Stromal cell of bone marrow (primary cell): ENCODE measurements at places on chromosomes 5 and 9.

GRCh38 chr5:14183187-14183939 is 40.2 kb downstream of the TRIO start:
- DNase-seq, result no peak

DNA sequence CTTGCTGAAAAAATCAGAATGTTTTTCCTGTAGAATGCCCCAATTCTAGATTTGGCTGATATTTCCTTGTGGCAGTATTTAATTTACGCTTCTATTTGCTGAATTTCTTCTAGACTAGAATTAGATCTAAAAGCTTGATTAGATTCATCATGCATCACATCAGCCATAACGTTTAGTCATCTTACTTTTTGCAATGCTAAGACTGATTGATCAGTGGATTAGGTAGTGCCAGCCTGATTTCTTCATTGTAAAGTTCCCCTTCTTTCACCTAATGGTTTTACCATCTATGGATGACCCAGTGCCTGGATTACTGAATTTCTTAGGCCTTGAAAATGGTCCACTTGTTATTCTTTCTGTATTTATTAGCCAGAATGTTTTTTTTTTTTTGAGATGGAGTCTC is 83.9 kb downstream of the PBX3 start:
- no peak for DNase-seq

- no peak for DNase-seq
Observed at GRCh38 chr9:114386361-114386885, 1.4 kb downstream of the AKNA start.

DNA sequence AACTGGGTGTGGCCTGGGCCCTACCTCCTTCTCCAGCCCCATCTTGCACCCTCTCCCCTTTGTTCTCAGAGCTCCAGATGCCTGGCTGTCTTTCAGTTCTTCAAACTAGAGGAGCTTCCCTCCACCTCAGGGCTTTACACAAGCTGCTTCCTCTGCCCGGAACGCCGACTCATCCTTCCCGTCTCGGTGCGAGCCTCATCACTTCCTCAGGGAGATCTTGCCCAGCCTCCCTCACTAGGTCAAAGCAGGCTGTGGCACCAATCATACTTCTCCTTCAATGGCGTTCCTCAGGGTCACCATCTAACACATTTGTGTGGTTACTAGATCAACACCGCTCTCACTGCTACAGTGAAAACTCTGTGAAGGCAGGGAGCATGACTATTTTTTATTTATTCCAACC is 56.2 kb upstream of the ZSWIM6 start:
- DNase-seq, result peak; percentile 57

GRCh38 chr5:4802044-4802443 is 338.1 kb upstream of the ADAMTS16 start:
- no peak for DNase-seq

- DNase-seq, result peak; percentile 51
Observed at GRCh38 chr5:76622973-76623596, at the start of gene F2RL2. F2RL2 (minus strand) TSS chr5:76623403; CDS start chr5:76623230, 173 bp downstream.

- DNase-seq, result no peak
Observed at GRCh38 chr5:101647861-101648260, 648.2 kb downstream of the SLCO4C1 start.

DNA sequence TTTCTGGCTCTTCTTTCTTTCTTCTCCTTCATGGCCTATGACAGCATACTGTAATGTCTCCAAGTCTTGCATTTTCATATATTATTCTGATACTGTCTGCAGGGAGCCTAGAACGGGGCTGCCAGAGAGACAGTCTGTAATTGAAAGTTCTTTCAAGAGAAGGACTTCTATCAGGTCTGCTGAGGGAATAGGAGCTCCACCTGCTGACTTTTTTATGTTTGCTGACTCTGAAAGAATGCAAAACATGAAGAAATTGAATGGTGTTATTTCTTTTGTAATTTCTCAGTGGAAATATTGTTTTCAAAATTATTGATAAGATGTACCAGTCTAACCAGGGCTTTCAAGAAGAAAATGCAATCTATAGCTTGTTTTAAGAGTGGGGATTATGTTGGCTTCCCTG is 121.9 kb upstream of the RFX3 start:
- no peak for DNase-seq

- no peak for DNase-seq
Observed at GRCh38 chr9:86974421-86974820, 27.1 kb upstream of the GAS1 start.

DNA sequence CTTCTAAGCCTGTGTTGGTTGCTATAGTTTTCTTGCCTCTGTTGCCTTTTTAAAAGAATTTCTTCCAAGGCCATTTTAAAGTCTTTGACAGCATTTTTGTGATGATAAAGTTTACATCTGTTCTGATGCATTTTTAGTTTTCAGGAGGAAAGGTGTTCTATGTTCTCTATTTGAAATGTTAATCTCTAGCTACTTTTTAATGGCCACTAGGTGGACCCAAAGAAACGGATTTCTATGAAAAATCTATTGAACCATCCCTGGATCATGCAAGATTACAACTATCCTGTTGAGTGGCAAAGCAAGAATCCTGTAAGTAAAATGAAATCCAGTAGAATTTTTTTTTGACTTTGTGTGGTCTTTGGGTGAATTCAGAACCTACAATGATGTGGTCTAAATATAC is 60.2 kb downstream of the MELK start:
- DNase-seq, result peak; percentile 17

- DNase-seq, result no peak
Observed at GRCh38 chr5:157561110-157561509, 14.5 kb downstream of the ADAM19 start.

- peak; percentile 33 for DNase-seq
Observed at GRCh38 chr9:77980622-77981021, 51.0 kb downstream of the GNAQ start.

DNA sequence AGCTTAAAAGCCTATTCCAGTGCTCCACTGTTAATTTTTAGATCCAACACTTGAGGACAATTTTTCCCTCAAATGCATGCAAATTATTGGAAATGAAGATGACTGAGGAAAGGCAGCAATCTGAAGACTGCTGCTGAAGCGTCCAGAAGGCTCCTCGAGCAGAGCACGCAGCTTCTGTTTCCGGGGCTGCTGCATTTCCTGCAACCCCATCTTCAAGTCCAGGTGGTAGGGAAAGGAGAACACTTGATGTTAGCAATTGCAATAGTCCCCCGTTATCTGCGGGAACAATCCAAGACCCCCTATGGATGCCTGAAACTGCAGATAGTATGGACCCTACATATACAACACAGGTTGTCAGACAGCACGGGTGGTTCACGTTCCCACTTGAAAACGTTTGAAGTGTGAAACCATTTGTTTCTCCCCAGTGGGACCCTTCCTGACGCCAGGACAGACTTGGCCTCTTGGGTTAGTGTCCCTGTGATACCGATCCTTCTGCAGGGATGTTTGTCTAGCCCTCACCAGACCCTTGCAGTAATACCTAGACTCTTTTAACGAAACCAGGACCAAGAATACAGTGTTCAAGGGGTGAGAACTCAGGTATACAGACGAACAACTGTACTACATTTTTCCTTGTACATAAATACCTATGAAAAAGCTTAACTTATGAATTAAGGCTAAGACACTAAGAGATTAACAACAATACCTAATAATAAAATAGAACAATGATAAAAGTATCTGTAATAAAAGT is 152.3 kb downstream of the HSD17B3 start:
- no peak for DNase-seq

GRCh38 chr5:112656451-112656850 is 81.2 kb upstream of the APC start:
- DNase-seq, result no peak

DNA sequence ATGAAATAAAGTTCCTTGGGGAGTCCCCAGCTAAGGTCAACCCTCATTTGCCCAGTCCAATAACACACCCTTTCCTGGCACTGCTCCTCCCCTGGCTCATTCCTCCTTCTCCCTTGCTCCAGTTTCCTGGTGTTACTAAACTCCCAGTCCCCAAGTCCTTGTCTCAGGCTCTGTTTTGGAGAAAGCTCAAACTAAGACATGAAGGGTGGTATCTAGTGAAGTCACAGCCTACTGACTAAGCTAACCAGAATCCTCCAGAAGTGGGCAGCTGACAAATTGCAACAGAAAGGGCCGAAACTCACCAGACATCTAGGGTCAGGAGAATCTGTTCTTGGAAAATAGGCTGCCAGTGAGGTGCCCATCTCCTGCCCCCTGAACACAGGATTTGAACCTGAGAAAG is 118.7 kb upstream of the NEK6 start:
- DNase-seq, result peak; percentile 85

GRCh38 chr9:7284117-7284516 is 515.5 kb downstream of the DMAC1 start:
- DNase-seq, result no peak

DNA sequence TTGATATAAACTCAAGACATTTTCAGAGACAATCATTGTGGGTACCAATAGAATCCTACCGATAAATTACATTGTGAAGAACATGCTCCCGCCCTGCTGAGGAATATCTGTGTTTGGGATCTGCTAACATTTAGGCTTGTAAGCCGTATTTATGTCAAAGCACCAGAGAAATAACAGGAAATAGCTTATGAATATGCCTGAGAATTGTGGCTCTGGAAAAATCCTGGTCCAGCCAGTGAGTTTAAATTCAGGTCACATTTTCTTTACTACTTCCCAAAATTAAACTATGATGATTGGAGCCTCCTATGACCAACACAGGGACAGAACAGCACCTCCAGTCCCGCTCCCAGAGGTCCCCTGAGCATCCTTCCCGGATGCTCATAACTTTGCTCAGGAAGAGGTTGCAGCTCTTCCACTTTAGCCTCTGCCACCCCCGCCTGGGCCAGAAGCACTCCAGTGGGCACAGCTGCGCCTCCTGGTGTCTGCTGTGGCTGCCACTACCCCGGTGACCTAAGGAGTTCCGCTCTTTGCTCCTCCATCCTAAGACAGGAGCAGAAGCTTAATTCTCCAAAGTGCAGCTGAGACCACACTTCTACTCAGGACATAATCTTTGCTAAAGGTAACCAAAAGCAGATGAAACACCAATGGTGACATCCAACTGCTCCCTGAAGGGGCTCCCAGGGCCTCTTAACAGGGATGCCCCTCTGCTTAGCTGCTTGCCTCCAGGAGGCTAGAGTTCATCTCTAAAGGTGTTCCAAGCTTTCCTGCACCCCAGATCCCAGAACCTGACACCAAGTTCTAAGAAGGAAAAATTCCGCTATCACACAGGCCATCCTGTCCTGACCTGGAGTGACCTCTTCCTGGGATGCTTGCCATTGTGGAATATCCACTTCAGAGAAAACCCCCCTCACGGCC is 58.8 kb downstream of the SLC1A1 start:
- no peak for DNase-seq

DNA sequence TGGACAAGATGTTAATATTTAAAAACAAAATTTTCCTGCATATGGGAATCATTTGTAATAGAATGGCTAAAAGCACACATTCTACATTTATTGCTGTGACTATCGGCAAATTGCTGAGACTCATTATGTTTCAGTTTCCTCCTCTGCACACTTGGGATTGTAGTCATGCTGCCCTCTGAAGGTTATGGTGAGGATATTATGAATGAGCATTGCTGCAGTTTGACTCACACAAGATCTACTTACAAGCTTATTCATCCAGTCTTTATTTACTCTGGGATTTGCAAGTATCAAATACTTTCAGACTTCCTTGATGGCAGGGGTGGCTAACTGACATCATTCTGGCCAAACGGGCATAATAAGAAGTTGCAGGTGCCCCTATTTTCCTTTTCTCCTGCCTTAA is 9.5 kb upstream of the NFIL3 start:
- DNase-seq, result peak; percentile 96

DNA sequence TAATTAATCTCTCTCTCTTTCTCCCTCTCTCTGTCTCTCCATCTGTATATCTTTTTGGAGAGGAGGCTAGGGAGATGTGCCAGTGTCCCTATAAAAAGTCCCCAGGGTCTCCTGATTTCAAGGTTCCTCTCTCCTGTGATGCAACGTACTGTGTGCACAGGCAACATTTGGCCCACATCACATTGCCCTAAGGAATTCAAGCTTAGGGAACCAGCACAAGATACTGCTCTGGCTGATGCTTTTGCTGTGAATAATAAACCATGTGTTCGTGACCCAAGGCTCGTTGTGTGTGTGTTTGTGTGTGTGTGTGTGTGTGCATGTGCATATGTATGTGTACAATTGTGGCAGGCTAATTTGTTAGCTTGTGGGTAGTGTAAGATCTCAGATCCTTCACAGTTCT is 9.7 kb downstream of the SPATA9 start:
- no peak for DNase-seq

- DNase-seq, result no peak
Observed at GRCh38 chr9:78028926-78029325, 2.7 kb downstream of the GNAQ start.

- DNase-seq, result no peak
Observed at GRCh38 chr5:101539315-101539714, 636.2 kb upstream of the ST8SIA4 start.

DNA sequence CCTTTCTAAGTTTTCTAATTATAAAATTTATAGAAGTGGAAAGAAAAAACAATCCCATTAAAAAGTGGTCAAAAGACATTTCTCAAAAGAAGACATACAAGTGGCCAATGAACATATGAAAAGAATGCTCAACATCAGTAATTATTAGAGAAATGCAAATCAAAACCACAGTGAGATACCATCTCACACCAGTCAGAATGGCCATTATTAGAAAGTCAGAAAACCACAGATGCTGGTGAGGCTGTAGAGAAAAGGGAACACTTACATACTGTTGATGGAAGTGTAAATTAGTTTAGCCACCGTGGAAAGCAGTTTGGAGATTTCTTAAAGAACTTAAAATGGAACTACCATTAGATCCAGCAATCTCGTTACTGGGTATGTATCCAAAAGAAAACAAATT is 23.7 kb upstream of the PLPP1 start:
- DNase-seq, result no peak

GRCh38 chr5:151078490-151079262 is 2.2 kb downstream of the TNIP1 start:
- DNase-seq, result no peak

DNA sequence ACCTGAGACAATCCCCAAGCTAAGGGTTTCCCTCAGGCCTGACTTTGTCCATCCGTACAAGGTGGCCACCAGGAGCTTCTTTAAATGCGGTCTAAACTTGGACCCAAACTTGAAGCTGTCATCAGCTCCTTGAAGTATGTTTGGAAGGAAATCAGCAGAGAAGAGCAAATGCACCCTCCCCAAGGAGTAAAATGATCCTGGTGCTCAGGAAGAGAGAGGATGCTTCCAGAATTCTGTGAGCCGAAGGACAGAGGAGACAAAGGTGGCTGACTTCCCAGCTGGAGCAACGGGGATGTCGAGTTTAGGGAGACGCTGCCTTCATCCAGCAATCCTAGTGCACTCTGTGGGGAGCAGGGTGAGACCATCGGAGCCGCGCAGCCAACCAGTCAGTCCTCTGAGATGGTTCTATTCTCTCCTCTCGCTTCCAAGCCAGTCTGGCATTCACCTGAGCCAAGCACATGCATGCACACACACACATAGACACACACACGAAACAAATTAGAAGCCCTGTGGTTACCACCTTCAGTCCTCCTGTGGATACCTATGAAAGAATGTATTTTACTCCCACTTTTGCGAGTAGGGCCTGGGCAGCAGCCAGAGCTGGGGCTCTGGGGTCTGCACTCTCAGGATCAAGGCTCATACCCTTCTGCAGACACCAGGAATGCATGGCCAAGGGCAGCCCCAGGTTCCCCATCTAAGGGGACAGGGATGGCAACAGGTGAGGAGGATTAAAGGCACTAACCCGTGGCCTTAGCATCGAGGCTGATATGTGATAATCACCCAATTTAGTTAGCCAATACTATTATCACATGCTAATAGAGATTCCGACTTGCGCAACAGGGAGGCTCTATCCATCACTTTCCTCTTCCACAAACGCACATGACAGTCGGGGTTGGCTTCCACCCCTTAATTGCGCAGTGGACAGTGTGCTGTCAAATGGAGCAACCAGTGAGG is 75.8 kb downstream of the GTF3C4 start:
- DNase-seq, result no peak

GRCh38 chr9:37676411-37676830 is 25.7 kb downstream of the FRMPD1 start:
- DNase-seq, result no peak

- no peak for DNase-seq
Observed at GRCh38 chr9:118444403-118444802, 740.2 kb downstream of the TLR4 start.
